Activated CD4-positive, alpha-beta T cell treated with anti-CD3 and anti-CD28 coated beads, Interleukin-2, amount 50 U/mL, for 1 hour (primary cell): ENCODE measurements at places on chromosomes 13 and 19.

GRCh38 chr19:3832001-3832400, 36.8 kb downstream of the ZFR2 start:
- DNase-seq, result no peak

GRCh38 chr19:46448601-46449000, 19.9 kb upstream of the PNMA8C start:
- DNase-seq, result no peak

- DNase-seq, result peak; percentile 75
These were observed 14.7 kb downstream of the TLE5 start for GRCh38 chr19:3047496-3048189.

DNA sequence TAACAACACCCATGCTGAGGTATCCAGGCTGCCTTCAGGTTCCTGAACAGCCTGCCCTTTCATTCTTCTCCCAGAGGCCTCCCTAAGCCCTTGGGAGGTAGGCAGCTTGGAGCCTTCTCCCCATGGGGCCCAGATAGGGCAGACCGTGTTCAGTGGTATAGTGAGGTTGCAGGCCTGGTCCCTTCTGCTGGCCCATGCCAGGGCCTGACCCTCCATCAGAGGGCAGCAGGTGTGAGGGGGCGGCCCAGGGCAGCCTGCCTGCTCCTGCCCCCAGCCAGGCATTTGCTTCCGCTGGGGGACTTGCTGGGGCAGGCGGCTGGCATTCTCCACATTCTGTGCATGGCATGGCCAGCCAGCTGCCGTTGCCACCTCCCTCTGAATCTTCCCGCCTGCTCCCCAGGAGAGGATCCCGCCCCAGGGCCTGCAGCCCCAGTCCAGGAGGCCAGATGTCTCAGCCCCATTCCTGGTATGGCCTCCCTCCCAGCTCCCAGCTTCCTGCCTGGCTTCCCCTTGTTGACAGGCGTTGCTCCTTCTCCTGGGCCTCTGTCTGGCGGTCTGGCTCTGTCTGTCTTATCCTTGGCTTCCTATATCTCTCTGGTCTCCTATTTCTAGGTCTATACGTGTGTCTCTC, 8.9 kb downstream of the CIC start:
- no peak for DNase-seq

GRCh38 chr13:38979891-38980749, 10.5 kb downstream of the STOML3 start:
- DNase-seq, result no peak

DNA sequence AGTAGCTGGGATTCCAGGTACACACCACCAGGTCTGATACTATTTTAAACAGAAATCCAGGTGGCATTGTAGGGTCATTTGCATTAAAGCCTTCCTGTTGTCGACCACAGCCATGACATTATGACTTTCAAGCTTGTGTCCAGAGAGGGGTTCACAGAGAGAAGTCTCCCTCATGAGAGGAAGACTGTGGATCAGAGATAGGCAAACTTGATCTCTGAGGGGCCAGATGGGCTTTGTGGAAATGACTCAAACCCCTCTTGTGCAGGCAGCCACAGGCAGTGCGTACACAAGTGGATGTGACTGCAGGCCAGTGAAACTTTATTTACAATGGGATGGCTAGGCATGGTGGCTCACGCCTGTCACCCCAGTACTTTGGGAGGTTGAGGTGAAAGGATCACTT, 27.8 kb upstream of the F2RL3 start:
- DNase-seq, result no peak

GRCh38 chr19:29503140-29503758, 22.5 kb upstream of the VSTM2B start:
- DNase-seq, result no peak

DNA sequence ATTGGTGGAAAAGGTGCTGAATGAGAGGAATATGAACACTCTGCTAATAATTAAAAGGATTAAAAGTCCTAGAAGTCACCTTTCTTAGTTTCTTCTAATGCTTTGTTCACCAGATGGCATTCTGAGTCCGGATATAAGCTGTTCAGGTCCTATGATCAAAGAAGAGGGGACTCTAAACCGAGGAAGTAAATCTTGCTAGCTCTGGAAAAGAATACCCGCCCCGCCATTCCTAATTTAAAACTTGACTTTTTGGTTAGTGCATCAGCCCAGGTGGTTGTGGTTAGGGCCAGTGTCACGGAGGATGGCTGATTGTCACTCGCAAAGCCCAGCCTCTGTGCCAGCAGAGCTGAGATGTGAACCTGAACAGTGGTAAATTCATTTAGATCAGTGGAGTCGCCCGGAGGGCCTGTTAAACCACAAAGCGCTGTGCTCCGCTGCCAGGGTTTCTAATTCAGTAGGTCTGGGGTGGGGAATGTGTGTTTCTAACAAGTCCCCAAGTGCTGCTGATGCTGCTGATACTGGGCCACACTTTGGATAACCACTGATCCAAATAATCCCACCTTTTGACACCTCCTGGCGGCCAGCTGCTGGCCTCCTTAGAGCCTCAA, 425.4 kb downstream of the DCT start:
- peak; percentile 0 for DNase-seq

DNA sequence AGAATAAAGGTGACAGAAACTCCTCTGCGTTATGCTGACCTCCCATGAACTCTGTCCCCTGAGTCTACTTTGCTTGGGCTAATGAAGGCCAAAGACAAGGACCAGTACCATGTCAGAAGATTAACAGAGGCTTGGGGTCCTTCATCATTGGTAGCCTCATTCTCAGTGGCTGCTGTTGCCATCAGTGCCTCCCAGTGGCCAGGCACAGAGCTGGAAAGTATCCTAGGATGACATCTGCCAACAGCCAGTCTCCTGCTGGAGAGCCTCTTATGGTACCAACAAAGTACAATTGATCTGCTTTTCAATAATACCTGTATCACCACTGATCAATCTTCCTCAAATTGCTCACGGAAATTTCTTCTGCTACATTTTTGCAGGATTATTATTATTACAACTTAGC, 281.6 kb downstream of the DNAJC15 start:
- no peak for DNase-seq
